ENCODE measurements at places on chromosomes 3 and 15.
A peak's percentile ranks its signal among the peaks of the same experiment; 100 is the strongest.

DNA sequence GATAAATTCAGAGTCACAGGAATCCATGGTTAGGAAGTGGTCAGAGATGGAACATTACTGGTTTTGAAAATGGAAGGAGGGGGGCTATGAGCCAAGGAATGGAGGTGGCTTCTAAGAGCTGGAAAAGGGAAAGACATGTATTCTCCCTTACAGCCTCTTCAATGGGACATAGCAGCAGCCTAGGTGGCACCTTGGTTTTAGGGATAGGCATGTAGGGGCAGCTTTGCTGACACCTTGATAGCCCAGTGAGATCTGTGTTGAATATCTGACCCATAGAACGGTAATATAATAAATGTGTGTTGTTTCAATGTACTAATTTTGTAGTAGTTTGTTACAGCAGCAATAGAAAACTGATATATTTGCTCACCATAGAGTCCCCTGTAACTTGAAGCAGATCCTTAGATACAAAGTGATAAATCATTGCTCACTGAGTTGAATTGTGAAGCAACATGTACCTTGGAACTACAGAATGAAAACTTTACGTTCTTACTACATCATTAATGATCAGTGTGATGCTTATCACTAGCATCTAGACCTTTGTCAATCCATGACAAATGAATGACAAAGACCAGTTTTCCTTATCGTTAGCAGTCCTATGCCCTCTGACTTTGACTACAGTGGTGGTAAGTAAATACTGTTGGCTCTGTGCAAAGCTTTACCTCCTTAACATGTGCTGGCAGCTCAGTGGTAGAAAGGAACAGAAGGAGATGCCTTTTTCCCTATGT is 53.8 kb downstream of the TMEM45A start:
- no peak for DNase-seq

DNA sequence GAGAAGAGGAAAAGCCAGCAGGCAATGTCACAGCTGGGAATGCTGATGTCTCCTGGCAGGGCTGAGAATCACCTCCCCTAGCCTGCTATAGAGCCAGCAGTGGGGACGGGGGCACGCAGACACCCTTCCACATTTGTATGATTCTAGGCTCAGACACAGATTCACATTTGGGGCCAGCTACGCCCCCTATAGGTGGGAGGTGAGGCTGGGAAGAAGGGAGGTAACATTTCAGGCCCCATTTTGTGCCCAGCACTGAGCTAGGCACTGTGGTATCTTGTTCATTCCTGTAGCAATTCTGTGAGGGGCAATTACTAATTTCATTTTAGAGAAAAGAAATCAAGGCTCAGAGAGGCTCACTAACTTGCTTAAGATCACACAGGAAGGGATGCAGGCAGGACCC is 15.9 kb upstream of the ACAD9 start:
- DNase-seq: no peak

DNA sequence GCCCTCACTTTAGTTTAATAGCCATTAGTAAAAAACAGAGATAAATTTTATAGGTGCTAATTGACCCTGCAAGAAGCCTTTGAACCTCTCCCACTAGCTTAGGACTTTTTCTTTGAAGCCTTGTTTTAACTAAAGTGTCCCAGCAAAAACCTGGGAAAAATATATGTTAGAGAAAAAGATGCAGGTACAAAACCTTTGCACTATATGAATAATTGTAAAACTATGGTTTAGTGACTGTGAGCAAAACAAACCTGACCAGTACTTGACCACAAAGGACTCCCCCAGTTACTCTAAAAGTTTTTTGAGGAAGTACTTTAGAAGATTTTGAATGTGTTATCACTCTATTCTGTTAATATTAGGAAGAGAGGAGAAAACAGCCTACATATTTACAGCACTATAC is 123.3 kb upstream of the TP63 start:
- DNase-seq: no peak

GRCh38 chr3:124496061-124496460 is 234.2 kb upstream of the UMPS start:
- DNase-seq: no peak

DNA sequence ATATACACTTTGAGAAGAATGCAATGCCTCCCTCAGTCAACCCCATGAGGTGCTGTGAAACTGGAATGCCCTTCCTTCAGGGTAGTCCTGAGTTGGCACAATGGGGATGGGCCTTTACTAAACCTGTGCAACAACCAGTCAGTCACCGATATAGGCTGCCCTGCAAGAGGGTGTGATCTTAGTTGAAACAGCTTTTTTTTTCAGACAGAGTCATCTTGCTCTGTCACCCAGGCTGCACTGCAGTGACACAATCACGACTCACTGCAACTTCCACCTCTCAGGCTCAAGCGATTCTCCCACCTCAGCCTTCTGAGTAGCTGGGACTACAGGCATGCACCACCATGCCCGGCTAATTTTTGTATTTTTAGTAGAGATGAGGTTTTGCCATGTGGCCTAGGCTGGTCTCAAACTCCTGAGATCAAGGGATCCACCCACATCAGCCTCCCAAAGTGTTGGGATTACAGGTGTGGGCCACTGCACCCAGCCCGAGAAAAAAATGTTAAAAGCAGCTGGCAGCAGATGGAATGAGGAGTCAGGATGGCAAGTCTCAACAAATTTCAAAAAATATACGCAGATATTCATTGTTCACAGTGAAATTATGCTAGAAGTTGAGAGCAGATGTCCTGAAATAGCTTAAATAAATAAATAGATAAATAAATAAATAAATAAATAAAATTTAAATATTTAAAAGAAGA is 31.8 kb downstream of the MYO5A start:
- peak; percentile 42 for DNase-seq

DNA sequence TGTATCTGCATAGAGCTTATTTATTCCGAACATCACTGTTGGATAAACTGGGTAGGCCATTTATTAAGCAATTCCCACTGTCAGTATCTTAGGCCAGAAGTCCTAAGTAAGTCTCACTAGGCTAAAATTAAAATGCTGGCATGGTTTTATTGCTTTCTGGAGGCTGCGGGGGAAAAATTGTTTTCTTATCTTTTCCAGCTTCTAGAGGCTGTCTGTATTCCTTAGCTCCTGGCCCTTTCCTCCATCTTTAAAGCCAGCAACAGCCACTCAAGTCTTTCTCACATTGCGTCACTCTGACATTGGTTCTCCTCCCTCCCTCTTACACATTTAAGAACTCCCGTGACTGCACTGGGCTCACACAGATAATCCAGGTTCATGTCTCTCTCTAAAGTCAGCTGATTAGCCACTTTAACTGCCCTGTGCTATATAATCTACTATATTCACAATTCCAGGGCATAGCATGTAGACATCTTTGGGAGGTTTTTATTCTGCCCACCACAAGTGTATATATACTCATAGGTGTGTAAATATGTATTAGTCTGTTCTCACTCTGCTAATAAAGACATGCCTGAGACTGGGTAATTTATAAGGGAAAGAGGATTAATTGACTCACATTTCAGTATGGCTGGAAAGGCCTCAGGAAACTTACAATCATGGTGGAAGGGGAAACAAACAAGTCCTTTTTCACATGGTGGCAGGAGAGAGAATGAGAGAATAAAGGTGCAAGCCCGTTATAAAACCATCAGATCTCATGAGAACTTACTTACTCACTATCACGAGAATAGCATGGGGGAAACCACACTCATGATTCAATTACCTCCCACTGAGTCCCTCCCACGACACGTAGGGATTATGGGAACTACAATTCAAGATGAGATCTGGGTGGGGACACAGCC is 113.5 kb upstream of the SLC7A14 start:
- DNase-seq: no peak

- no peak for DNase-seq
These were observed 5.2 kb downstream of the APOD start for GRCh38 chr3:195578565-195578964.

- no peak for DNase-seq
These were observed 114.8 kb downstream of the MYLK start for GRCh38 chr3:123769356-123769743.

GRCh38 chr3:118479376-118479775 is 555.3 kb downstream of the IGSF11 start:
- DNase-seq: no peak

DNA sequence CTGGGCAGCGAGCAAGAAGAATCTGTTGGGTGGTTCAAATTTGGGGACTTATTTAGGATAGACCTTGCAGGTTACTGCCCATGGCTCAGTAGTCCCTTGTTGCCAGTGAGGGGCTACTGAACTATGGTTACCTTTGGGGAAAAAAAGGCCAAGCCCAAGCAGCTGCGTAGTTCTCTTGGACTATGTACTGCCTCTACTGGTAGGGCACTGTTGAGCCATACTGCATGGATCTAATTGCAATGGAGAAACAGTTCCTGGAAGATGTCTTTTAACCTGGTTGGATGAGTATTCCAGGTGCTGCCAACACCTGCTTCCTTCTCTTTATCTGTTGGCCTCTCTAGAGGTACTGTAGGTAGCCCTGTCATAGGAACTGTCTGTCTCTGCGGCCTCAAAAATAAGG is 671.9 kb upstream of the CBLB start:
- DNase-seq: no peak

GRCh38 chr15:77402740-77403379 is 17.0 kb downstream of the PEAK1 start:
- no peak for DNase-seq

DNA sequence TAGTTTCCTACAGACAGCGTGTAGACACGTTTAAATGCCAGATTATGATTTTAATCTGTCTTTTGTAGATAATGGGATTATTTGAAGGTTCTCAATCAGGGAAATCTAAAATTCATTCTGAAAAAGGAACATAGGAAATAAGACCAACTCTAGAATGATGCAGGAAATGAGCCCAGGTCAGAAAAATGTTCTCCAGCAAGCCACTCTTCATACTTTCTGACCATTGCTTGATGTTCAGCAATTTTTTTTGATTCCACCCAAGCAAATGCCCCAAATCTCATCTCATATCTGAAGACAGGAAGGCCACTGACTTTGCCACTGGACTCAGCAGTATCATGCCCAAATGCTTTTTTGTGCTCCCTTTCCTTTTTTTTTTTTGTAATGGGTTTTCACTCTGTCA is 373.4 kb downstream of the LPP start:
- no peak for DNase-seq

GRCh38 chr3:47102081-47102600 is 61.8 kb downstream of the SETD2 start:
- no peak for DNase-seq

- no peak for DNase-seq
These were observed 207.1 kb upstream of the PFN2 start for GRCh38 chr3:150177673-150178381.

GRCh38 chr15:73753250-73754130 is at the start of gene INSYN1:
INSYN1 (minus strand) TSS chr15:73753351; CDS start chr15:73751130, 2,221 bp downstream.
- DNase-seq: no peak

DNA sequence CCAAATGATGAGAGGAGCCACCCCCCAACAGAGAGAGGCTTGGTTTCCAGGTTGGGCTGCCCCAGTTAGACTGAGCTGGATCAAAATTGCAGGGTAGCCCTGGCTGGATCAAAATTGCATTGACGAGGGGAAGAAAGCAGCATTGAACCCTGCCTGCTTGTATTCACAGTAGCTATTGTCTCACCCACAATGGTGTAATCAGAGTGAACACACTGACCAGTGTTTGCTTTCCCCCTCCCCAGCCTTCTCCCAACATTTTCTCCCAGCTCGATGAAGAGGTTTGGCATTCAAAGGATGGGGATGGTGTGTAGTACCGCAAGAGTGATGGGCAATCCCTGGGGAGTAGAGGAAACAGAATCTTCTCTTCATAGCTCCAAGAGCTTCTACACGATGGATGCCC is 223.8 kb downstream of the ADAMTS9 start:
- DNase-seq: no peak

DNA sequence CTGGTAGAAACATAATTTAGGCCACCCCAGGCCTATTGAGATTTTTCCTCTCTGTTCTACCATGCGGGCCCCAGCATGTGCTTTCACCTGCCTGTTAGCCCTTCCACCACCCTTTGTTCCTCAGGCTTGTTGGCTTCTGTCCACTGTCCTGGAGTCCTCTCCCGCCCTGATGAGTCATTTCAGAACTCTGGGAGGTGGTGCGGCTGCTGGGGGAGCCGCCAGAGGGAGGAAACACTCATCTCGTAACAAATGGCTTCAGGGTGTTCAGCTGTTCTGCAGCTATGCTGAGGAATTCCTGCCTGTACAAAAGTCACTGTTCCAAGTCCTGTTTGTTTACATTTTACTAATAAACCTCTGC is 36.3 kb downstream of the LRTM1 start:
- DNase-seq: no peak

GRCh38 chr15:67181221-67181639 is 73.2 kb downstream of the AAGAB start:
- no peak for DNase-seq

DNA sequence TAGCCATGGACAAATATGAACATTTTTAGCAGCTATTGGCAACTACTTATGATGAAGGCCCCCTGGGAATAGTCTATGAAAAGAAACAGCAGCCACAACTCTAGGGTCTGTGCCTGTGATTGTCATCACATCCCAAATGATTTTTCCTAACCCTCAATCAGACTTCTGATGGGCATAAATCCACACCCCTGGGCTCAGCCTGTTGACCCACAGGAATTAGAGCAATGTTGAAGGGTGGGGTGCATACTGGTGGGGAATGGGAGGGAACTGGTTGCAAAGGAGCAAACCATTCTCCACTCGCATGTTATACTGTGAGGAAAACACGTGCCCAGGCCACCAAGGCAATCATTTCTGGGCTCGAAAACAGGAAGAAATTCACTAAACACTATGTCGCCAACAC is 106.5 kb upstream of the CTNNB1 start:
- no peak for DNase-seq

GRCh38 chr15:42996871-42997270 is 76.3 kb upstream of the TTBK2 start:
- no peak for DNase-seq

DNA sequence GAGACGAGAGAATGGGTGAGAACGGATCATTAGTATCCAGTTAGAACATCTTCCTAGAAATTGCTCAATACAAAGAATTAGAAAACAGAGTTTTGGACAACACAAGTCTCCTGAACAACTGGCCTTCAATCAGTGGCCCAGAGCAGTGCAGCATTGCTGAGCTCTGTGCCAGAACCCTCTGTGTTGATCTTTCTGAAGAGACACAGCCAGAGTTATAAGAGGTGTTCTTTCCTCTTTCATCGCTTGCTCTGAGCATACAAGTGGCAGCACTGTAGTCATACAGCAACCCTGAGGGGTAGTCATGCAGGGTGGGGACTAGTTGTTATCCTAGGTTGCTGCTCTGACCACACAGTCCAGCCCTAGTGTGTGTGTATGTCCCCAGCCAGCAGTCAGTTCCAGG is 4.0 kb downstream of the KNSTRN start:
- DNase-seq: no peak

GRCh38 chr3:80556763-80557162 is 789.0 kb upstream of the ROBO1 start:
- no peak for DNase-seq

DNA sequence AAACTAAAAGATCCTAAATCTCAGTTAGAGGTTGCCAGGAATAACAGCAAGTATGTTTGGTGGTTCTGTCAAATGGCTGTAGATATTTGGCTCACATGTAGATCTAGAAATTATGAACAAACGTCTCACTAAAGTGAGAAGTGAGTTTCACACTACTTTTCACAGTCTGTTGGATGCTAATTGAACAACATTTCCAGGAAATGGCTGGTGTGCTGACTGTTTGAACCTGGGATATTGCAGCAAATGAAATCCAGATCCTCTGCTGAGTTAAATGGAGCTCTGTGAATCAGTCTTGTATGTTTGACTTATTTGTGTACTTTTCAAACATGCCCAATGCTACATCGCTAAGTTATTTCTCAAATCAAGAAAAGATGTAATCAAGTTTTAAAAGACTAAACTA is 21.3 kb upstream of the RSL24D1 start:
- DNase-seq: no peak

All from CD14-positive monocyte (primary cell).